Natural killer cell treated with Interleukin-12 subunit alpha and Interleukin-12 subunit beta and Interleukin-15 and Interleukin-18, amount 100 ng/mL, for 72 hours (primary cell): ENCODE measurements at places on chromosomes 4 and X. TPM values are rescaled to one million over a fixed set of nuclear protein-coding genes. Genes with fewer than 3 reads are reported as not detected.
A peak's percentile ranks its signal among the peaks of the same experiment; 100 is the strongest.

Gene HTN3
- total RNA-seq = not detected

Gene SHOX
- total RNA-seq = not detected

Gene C4orf50
- total RNA-seq = 0.81 TPM

Gene POU3F4
- total RNA-seq = not detected

Gene SCML2
- 2.0 TPM for total RNA-seq

Gene MYOZ2
- not detected for total RNA-seq

Gene MAGEA11
- not detected for total RNA-seq

Gene HTRA3
- total RNA-seq = not detected

DNA sequence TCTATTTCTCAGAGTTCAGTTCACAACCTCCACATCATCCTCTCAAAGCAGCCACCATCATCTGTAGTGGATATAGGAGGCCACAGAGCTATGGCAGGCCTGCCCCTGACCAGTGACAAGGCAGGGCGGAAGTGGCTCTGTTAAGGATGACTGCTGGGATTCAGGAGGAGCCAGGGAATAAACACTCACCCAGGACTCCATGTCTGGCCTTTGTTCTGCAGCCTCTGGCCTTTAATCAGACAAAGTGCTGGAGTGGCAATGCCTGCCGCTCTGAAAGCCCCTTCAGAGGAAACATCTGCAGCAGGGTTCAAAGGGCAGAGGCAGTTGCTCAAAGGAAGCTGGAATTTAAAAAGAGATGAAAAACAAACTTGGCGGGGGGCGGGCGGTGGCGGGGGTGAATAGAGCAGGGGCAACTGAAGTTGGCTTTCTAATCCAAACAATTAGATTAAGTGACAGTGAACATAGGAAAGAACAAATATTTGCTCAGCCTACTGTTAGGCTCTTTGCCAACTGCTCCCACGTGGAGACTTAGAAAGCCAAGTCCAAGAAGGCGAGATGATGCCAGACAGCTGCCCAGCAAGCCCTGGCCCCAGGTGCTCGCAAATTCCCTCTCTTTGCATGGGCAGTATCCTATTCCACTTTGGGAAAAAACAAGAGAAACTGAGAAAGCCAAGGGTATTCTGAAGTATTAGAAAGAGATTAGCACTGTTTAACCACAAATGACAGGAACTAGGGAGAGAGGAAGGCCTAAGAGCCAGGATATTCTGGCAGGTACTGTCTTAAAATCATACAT, 5.5 kb downstream of the MPP1 start:
- DNase-seq = no peak

GRCh38 chrX:30489323-30489722, 88.2 kb downstream of the TASL start:
- DNase-seq = no peak

GRCh38 chrX:100643212-100643611, 787 bp upstream of the SRPX2 start:
- DNase-seq = no peak

- DNase-seq = no peak
Observed at GRCh38 chr4:155877971-155878370, 11.9 kb upstream of the ASIC5 start.

DNA sequence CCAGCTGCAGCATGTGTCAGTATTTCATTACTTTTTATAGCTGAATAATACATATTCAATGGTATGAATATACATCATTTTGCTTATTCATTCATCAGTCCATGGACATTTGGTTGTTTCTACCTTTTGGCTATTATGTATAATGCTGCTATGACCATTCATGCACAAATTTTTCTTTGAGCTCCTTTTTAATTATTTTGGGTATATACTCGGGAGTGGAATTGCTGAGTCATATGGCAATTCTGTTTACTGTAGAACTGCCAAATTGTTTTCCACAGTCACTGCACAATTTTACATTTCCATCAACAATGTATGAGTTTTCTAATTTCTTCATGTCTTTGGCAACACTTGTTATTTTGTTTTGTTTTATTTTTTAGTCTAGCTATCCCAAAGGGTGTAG, 405.9 kb upstream of the PITX2 start:
- DNase-seq = no peak

DNA sequence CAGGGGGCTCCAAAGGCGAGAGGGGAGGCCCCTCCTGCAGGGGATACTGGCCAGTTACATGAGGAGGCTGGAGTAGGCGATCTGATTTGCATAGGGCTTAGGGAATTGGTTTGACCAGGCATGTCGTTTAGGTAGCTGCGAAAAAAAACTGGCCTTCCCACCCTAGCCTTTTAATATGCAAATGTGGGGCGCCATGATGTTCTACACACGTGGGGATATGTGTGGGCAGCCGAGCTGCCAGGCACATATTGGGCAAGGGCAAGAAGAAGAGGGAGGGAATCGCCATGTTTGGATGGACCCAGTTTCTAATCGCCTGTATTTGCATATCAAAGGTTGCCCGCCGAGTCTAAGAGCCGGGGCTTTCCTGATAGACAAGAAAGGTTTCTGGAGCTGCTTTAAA, 121.3 kb downstream of the PRKX start:
- DNase-seq = no peak

- DNase-seq = no peak
Observed at GRCh38 chr4:87848622-87849351, 16.0 kb downstream of the MEPE start.

DNA sequence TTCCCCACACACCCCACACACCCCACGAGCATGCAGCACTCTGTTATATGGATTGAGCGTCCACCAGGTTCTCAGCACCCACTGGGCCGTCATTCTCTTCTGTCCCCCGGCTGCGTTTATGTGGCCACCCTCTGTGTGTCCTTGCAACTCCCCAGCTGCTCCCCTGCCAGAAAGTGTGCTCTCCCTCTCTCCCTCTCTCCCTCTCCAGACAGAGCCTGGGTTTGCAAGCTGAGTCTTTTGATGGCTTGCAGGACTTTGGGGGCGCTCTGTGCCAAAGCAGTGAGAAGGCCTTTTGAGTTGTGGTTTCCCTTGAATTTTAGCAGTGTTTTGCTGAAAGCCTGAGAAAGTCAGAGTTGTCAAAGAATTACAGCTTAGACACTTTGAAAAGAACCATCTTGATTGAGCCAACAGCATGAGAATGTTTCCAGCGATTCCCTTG, 173.5 kb downstream of the DCLK2 start:
- DNase-seq = no peak

GRCh38 chr4:137735561-137736104, 203.3 kb upstream of the PCDH18 start:
- no peak for DNase-seq

DNA sequence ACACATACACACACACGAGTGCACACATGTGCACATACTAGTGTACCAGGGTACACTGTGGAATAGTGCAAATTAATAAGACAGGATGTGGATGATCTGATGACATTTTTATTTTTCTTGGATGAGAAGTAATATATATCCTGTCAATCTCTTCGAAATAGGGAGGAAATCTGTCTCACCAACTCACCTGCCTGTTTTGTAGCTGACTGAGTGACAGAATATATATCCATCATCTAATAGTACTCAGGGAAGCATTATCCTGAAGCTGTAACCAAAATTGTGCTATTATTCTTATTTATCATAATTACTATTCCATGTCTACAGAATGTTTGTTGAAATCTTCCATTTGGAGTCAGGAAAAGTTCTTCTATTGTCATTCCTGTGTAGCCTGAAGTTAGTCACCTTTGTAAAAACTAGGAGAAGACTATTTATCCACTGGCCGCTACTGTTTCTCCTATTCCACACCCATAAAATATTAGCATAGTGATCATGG, 888.0 kb downstream of the TRAM1L1 start:
- DNase-seq = no peak

DNA sequence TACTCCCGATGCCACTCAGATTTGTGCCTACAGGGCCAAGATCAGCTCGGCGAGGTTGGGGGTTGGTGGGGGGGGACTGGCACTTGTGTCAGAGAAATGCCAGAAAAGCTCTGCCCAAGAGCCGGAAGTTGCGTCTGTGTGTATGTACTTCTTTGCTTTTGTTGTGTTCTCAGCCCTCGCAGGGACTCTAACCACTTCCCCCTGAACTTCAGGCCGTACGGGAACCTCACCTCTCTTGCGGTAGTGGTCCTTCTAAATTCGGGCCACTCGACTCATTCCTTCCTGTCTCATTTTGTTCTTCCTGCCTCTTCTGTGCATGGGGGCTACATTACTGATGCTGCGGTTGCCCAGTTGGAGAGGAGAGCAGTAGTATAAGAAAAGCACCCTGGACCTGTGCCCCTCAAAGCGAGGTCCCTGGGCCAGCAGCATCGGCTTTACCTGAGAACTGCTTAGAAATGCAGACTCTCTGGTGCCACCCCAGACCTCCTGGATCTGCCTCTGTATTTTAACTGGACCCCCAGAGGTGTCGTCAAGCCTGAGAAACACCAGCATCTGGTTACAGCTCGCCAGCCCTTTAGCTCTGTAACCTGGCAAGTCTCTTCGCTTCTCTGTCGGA, 146.3 kb upstream of the RPS6KA3 start:
- peak; percentile 66 for DNase-seq

- peak; percentile 16 for DNase-seq
Observed at GRCh38 chrX:19865567-19866363, 21.6 kb downstream of the SH3KBP1 start.

DNA sequence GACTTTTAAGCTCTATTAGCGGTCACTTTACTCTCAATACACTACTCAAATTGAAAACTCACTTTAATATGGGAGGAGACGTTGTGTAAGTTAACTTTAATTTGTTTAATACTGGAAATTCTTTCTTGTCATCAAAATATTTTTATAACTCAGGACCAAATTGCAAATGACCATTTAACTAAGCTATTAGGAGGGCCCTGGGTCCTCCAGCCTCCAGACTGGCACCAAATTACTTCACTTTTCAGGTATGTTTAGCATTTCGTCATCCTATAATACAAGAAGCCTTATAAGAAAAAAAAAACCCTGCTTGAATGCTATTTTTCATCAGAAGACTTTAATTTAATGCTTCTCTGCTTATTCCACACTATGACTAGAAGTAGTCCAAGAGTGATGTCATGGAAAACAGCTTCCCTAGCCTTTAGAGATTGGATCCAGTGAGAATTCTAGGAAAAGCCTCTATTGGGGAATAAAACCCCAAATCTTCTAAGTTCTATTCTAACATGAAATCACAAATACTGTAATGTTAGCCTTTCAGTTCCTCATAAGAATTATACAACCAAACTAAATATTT, 6.6 kb downstream of the KLHL15 start:
- DNase-seq = no peak

DNA sequence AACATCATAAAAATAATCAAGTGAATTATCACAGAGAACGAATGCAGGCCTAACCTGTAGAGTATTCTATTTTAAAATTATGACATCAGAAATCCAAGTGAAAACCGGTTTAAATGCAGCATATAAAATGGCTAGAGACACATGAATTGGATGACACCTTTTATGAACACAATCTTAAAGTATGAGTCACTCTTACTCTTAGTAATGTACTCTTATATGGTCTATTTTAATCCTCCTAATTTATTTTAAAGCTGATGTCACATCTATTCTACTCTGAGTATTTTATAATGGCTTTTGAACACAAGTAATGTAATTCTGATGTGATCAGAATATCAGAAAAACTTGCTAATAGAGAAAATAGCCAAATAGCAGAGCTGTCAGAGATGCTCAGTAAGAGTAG, 161.4 kb upstream of the RADX start:
- no peak for DNase-seq

DNA sequence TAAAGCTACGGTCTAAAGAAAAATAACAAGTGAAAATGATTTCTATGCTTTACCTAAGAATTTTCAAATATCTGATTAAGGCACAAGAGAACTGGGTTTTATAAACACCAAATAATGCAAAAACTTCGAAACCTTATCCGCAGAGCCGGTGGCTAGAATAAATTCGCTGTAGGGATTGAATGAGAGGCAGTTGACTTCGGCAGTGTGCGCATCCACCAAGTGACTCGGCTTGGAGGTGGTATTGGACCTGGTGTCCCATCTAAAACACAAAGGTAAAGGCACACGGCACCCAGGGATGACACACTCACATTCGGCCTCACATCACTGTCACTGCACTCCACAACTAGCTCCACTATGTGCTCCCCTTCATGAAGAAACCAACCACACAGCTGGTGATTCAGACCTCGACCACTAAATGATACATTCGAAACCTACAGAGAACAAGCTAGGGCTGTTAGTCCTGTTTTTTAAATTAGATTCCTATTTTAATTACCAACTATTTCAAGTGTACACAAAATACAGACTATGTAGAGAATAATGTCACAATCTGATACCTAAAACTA, 17.5 kb downstream of the RBBP7 start:
- no peak for DNase-seq

DNA sequence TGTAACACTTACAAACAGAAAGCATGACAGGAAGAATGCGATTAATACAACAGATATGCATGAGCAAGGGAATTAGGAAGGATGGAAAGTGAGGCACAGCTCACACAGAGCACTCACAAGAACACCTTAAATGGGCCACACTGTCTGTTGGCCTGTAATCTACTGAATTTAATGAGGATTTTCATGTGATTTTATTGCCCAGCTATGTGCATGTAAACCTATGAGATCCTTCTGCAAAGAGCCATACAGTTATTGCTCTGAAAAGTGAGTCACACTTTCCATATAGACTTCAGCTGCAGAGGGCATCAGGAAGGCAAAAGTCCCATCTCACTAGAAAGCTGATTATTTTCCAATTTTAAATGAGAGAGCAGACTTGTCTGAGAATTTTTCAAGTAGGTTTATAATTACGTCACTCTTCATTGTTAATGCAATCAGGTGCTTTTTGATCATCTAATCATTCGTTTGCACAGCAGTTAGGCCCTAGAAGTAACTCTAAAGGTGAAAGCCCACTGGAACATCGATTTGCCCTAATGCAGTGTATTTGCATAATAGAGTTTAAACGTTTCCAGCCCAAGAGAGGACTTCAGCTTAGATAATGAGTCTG, 832.7 kb upstream of the INTU start:
- no peak for DNase-seq

DNA sequence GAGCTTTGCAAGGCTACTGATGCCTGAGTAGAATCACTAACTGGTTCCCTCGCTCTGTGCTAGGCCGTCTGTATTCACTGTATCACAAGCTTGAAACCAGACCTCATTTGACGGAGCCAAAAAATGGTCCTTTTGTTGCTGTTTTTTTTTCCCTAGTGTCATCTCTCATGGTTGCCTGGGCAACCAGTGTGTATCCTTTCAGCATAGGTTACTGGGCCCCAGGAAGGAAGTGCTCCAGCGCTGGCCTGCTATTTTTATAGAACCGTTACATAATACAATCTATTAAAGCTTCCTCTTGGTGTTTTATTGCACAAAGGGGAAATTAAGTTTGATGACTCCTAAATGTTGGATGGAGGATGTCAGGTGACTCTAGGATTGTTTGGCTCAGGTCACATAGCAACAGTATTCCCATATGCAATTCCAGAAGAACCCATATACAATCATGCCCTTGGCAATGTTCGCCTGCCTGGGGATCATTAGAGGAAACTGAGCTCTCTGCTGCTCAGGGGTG, 220.4 kb downstream of the SPRY1 start:
- DNase-seq = no peak

GRCh38 chr4:24584211-24584850, at the start of gene DHX15:
Gene DHX15, minus strand, starts transcription at chr4:24584554. Its CDS starts 161 bp downstream, at chr4:24584393.
- peak; percentile 97 for DNase-seq
